NCI-H526 treated with DMSO at 0.1 percent for 48 hours (cell line): ENCODE measurements at places on chromosomes 11 and 22.

DNA sequence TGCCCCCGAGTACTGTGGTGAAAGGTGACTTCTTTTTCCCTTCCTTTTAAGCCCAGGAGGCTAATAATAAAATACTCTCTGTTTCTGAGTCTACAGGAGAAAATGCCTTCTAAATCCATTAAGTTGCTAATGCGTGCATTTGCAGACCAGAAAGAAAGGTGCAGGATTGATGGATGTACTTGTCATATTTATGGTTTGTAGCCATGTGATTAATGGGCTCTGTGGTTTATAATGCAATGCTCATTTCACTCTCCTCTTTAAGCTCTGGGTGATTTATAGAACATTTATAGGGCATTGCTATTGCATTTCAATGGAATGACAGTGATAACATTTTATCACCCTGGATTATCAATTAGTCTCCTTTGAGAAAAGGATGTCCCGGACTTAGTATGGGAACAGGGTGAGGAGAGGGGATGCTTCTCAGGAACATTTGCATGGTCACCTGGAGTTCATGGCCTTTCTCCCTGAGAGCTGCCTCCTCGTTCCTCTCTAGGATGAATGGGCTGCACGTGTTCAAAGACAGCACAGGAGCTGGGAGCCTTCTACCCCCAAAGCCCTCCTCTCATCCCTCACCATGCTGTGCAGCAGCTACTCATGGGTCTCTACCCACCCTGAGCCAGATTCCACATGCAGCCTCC, 82.8 kb upstream of the HMGXB4 start:
- peak; percentile 9 for DNase-seq

GRCh38 chr11:27965559-27965958, 142.4 kb downstream of the KIF18A start:
- DNase-seq: no peak

DNA sequence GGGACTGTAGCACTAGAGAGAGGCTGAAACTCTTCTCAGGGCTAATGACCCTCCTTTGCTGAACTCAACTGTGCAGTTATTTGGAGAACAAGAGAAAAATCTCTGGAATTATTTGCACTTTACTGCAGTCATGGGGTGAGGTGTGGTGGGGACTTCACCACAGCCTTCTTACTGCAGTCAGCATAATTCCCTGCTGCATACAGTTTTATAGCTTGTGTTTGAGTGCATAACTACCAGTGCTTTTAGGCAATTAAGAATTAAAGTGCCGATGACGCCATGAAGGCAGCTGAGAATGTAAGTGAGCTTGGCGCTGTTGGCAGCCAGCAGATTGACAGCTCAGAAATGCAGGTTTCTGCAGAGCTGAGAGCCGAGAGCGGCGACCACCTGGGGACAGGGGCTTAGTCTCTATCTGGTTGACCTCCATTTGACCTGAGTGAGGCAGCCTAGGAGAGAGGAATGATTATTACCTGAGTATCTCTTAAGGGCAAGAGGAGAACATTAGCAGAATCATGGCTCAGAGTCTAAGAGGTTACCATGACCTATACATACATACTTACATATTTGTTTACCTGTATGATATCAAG, 830.0 kb downstream of the NTM start:
- DNase-seq: no peak

DNA sequence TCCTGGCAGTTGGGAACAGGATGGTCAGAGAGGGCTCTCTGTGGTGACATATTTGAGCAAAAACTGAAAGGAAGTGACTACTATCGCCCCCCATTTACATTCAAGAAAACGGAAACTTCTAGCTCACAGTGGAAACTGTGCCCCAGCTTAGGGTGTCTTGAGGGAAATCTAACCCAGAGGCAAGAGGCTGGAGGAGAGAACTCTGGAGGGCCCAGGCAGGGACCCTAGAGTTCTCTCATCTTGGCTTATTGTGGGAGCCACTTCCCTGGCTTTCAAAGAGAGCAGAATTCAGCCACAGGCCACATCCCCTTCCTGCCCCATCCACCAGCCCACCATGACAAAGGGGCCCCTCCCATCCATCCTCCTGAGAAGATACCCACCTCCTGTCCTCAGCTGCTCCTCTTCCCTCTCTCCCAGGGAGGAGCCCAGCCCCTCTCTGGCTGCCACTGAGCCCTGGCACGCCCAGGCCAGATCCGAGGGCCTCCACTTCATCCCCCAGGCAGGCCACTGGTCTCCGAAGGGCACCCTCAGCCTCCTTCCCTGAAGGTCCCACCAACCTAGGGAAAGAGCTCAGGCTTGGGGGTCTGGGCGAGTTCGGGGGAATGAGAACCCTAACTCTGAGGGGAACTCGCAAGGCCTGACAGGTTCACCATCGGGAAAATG, 1.6 kb upstream of the TMPRSS13 start:
- no peak for DNase-seq

- no peak for DNase-seq
Observed at GRCh38 chr22:19058713-19059451, 63.3 kb downstream of the DGCR2 start.

- DNase-seq: no peak
Observed at GRCh38 chr11:69265911-69266510, 27.9 kb upstream of the MYEOV start.

- peak; percentile 81 for DNase-seq
Observed at GRCh38 chr11:16099343-16099900, 256.9 kb downstream of the SOX6 start.

DNA sequence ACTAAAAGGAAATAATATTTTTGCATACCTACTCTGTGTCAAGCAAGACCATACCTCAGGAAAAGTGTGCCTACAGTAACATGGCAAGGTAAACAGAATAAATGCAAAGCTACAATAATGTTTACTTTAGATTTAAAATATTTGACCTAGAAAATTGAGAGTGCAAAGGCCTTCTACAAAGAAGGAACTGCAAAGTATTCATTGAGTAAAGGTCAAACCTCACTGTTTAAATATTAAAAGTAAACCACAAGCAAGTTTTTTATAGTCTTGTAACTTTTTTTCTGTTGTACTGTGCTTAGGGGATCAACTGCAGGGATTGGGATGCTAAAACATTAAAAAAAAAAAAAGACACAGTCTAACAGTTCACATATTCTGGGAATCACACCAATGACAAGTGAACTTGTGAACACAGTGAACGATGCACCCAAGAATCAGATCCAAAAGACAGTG, 48.8 kb downstream of the CWF19L2 start:
- DNase-seq: peak; percentile 44

- DNase-seq: no peak
Observed at GRCh38 chr11:40513281-40513680, 946.2 kb downstream of the LRRC4C start.

- DNase-seq: no peak
Observed at GRCh38 chr11:129237456-129237855, 45.3 kb upstream of the ARHGAP32 start.

DNA sequence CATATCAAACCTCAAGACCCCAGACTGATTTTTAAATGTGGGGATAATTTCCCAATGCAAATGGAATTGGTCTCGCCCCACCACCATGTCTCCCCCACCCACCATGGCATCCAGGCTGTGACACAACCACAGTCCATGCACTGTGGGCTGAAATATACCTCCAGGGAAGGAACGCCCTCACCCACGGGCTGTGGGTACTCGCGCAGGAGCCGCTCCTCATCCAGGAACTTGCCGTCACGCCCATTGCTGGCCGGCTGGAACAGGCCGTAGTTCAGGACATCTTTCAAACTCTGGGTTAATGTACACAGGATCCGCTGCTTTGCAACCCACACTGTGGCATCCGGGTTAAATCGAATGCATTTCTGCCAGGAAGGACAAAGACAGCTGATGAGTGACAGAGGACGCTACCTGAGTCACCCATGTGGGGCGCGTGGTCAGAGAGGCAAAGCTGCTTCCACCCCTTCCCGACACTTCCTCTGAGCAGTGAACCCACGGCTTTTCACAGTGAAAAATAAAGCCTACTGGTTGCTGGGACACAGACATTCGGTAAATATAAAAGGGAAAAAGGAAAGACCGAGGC, 133.6 kb downstream of the SHANK2 start:
- no peak for DNase-seq

GRCh38 chr11:8925711-8926110, 7.0 kb downstream of the C11orf16 start:
- DNase-seq: no peak

- DNase-seq: peak; percentile 83
Observed at GRCh38 chr11:109853156-109853776, 239.9 kb upstream of the ZC3H12C start.

DNA sequence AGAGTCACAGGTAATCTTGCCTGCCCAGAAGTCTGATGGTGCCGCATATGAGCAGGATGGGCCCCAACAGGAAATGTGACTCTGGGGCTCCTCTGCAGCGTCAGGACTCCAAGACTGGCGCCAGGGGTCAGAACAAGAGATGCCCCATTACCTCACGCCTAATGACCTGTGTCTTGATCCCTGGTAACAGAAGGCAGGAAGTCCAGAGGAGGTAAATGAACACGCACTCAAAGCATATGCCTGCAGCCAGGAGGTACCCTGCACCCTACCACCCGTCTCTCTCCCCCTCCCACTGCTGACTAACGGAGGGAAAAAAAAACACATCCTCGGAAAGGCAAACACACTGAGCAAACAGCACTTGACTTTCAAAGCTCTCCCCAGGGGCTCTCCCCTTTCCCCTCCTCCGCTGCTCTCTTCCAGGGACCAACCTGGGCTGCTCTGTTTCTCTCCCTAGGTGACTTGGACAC, 37.3 kb downstream of the ABCC8 start:
- peak; percentile 80 for DNase-seq

DNA sequence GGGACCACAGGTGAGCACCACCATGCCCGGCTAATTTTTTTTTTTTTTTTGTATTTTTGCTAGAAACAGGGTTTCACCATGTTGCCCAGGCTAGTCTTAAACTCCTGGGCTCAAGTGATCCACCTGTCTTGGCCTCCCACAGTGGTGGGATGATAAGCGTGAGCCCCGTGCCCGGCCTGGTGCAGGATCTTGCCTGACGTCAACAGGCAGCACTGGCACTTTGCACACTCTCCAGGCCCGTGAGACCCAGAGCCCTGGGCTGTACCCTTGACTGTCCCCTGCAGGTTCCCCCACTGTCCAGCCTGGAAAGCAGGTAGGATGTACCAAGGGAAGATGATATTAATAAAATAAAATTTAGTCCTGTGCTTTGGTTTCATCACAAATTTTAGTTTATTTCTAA, 29.1 kb upstream of the PANX2 start:
- no peak for DNase-seq

DNA sequence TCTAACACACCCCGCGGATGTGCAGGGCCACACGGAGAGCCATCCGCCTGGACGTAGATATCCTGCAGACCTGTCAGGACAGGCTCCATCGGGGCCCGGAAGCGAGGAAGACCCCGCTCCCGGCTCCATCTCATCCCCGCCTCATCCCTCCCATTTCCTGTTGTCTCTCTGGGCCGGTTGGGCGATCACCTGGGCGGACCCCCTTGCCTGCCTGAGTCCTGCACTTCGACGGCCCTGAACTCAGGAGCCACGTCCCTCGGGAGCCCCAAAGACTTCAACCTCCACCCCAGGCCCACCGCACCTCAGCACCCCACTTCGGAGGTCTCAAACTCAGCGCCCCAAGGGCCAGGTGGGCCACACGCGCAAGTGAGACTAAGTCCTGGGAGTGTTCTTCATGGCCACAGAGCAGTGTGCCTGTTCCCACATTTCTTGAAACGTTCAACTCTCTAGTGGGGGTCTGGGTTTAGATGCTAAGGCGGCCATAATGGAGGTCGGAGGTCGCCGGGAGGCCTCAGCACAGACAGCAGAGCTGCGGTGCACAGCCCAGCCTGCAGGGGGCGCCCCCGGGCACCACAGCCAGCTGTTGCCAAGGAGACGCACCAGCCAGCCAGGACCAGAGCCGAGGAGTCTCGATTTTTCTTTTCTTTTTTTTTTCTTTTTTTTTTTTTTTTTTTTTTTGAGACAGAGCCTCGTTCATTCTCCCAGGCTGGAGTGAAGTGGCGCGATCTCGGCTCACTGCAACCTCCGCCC, 26.0 kb upstream of the FADD start:
- no peak for DNase-seq

- DNase-seq: no peak
Observed at GRCh38 chr22:32571761-32572160, 97.2 kb downstream of the FBXO7 start.

- DNase-seq: no peak
Observed at GRCh38 chr11:1672613-1673350, 24.2 kb upstream of the KRTAP5-6 start.

- no peak for DNase-seq
Observed at GRCh38 chr11:114317787-114318137, 21.6 kb downstream of the NNMT start.

DNA sequence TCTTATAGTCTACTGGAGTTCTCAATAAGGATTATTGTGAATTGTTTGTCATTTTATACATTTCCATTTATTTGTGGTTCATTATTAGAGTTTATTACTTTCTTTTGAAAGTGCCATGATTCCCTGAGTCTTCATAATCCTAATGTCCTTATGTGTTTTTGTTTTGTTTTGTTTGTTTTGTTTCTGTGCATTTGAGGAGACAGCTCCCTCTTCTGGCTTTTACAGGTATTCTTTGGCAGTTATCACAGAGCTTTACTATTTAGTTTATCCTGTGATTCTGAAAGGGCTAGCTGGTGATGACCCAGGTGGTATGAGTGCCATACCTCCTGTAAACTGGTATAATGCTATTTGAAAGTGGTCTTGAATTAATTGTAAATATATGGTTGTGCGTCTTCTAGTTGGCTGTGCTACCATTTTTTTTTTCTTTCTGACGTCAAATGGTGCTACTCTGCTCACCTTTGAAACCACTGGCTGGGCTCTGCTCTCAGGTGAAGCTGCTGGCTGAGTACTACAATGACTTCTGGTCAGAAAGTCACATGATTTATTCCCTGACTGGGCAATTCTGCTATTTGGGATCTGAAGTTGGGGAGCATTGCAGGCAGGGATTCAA, 751.2 kb downstream of the JRKL start:
- DNase-seq: peak; percentile 47

- DNase-seq: no peak
Observed at GRCh38 chr22:23380230-23380573, 199.9 kb downstream of the IGLL1 start.

DNA sequence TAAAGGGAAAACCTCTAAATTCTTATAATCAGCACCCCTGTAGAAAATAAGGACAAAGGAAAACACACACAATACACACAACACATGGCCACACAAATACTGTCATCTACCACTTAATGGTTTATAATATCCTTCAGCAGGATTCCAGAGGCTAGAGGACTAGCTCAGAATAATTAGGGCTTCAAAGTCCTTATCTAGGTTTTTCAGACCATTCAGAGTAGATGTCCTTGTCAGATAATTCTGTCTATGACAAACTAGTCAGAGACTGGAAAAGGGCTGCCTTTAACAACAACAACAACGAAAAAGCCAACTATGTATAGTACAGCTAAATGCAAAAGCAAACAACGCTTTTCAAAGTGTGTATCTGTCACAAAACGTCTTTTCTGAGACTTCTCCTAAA, 456.5 kb upstream of the CNTN5 start:
- no peak for DNase-seq
